ENCODE measurements at places on chromosomes 5 and 9. TPM values are rescaled to one million over a fixed set of nuclear protein-coding genes. Genes with fewer than 3 reads are reported as not detected.

ZFP37 gene
- 0.58 TPM for polyA plus RNA-seq

DNA sequence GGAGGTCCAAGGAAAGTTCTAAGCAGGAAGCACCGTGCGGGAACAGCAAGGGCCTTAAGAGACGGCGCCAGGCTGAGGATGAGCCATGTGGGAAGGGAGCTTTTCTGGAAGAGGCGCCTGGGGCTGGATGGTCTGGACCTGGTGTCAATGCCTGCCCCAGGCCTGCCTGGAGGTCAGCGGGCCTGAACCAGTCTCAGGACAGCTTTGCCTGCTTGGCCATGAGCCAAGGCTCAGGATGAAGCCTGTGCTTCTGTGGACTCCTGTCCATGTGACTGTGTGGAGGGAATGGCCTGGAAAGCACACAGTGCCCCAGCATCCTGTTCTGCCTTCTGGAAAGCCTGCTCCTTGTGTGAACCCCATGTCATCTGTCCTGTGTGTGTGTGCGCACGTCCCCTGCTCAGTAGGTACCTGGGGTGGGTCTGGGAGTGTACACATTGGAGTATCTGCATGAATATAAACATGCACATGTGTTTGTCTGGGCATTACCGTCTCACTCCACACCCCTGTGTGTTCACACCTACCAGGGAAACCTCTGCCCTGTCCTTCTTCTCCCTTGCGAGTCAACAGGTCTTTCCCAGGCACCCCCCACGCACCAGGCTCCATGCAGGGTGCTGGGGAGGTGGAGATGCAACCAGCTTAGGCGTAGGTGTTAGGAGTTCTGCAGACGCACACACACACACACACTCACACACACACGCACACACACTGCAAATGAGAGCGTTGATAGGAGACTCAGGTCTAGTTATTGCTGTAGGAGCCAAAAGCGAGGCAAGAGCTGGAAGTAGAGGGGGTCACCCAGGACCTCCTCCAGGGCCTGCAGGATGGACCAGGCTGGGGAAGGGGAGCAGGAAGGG lies 24.8 kb downstream of the DAB2IP start:
- no peak overlapping the region for H3K4me3 ChIP-seq
- DNase-seq, result peak; percentile 72
- H3K4me1 ChIP-seq, result peaks cover 25% of the 10 kb centered on the region
- peak overlapping the region; percentile 11 for H3K27ac ChIP-seq
- no peaks in the 10 kb centered on the region for H3K36me3 ChIP-seq

- H3K4me3 ChIP-seq, result no peak overlapping the region
- peaks cover 33% of the 10 kb centered on the region for H3K4me1 ChIP-seq
- DNase-seq, result peak; percentile 89
These were observed 129.5 kb upstream of the RAPGEF1 start for GRCh38 chr9:131869348-131869747.

- no peak overlapping the region for H3K4me3 ChIP-seq
- no peaks in the 10 kb centered on the region for H3K36me3 ChIP-seq
- no peak overlapping the region for H3K27ac ChIP-seq
- H3K27me3 ChIP-seq, result no peaks in the 10 kb centered on the region
These were observed 319.5 kb downstream of the ARHGEF28 start for GRCh38 chr5:73945505-73945904.

DNA sequence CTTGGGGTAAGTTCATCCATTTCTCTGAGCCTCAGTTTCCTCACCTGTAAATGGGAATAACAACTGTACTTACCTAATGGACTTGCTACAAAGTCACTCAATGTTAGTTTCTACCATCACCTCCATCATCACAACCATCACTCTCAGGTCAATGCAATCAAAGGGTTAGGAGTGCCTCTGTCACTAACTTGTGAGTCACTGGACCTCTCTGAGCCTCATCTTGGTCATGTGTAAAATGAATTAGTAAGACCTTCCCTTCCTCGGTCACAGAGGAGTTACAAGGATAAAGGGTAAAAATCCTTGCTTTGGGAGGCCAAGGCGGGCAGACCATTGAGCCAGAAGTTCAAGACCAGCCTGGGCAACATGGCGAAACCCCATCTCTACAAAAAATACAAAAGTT lies 12.8 kb downstream of the FABP6 start:
- DNase-seq, result no peak
- H3K36me3 ChIP-seq, result no peaks in the 10 kb centered on the region
- no peak overlapping the region for H3K4me3 ChIP-seq
- H3K27ac ChIP-seq, result no peak overlapping the region
- no peaks in the 10 kb centered on the region for H3K27me3 ChIP-seq
- no peaks in the 10 kb centered on the region for H3K4me1 ChIP-seq
